ENCODE measurements at places on chromosomes 1 and 21.

- no peak for DNase-seq
Observed at GRCh38 chr1:215637041-215637573, 70.0 kb downstream of the KCTD3 start.

DNA sequence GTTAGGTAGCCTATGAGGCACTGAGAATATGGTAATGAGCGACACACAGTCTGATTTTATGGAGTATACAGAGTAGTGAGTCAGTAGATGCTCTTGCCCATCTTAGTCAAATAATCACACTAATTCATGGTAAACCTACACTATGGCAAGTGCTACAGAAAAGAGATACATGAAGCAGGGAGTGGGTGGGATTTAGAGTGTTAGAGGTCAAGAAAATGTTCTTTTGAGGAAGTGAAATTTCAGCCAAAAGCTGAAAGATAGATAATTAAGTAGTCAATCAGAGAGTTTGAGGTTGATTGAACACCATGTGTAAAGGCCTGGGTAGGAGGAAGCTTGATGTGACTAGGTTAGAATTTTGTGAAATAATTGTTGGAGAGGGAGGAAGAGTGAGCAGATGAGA, 14.7 kb downstream of the MDM4 start:
- no peak for DNase-seq

GRCh38 chr1:200161801-200162200, 134.3 kb downstream of the NR5A2 start:
- no peak for DNase-seq

DNA sequence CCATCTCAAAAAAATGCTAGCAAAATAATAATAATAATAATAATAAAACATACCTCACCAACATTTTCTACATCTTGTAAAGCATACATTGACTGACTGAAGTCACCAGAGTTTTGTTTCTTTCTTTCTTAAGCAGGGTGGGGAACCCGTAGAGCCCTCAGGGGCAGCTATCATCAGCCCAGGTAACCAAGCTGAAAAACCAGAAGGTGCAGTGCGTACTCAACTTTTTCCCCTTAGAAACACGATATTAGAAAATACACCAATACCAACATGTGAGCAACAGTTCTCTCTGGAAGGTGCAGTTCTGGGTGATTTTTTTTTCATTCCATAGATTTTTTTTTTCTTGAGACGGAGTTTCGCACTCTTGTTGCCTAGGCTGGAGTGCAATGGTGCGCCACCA, 54.3 kb upstream of the LGALS8 start:
- DNase-seq: no peak

- no peak for DNase-seq
Observed at GRCh38 chr1:155715777-155716176, 26.9 kb downstream of the DAP3 start.

DNA sequence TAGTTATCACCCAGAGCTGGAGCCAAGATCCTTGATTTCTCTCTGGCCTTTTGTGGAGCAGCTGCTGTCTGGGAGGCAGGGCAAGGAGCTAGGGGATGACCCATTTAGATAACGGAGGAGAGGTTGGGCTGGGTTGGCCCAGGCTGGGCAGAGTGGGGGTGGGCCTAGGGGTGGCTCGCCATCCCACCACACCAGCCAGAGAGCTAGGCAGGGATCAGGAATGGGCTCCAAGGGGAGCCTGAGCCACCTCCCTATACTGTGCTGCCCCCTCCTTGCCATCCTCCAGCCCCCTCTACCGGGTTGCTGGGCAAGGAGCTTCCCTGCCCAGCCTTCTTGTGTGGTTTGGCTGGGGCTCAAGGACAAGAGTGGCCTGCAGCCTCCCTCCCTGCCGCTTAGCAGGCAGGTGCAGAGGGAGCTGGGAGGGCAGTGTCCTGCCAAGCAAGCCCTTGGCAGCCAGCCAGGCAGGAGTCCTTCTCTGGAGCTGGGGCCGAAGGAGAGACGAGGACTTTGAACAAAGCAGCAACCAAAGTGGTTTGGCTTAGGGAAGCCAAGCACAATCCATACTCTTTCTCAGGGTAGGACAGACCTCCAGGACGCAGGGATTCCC, 4.1 kb downstream of the NUAK2 start:
- DNase-seq: no peak

DNA sequence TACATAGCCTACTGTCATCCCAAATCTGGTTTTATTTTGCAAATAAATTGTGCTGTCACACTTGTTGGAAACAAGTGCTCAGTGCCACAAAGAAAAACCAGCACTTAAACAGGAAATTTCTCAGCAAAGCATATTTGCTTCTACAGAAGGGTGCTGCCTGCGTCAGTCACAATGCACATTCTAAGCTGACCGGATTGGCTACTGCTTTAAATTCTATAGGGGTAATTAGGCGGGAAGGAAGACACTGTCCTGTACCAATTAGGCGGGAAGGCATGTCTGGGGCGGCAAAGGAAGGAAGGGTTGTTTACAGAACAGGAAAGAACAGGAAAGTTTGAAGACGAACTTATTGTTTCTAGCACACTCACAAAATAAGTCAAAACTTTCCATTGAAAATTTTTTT, 2.8 kb downstream of the IFI16 start:
- no peak for DNase-seq

- no peak for DNase-seq
Observed at GRCh38 chr1:2523891-2524609, 2.3 kb downstream of the PANK4 start.

DNA sequence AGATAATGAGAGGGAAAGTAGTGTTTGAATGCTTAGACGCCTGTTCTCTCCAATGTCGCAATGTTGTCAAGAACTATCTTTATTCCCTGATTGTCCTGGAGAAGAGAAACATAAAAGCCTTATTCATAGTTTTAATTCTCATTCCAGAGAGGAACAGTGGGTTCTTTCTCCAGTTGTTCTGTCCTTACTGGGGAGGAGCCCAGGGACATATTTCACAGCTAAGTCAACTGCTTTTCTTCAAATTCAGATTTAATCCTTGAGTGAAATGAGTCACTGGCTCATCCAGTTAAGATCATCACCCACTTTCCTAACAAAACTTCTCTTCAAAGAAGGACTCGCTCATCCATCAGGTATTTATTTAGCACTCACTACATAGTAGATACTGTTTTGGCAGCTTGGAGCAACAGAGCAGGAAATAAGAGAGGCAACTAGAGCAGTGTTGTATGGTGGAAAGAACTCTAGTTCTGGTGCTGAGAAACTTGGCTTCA, 365.7 kb upstream of the USP24 start:
- no peak for DNase-seq

GRCh38 chr1:93907718-93908117, 1.5 kb downstream of the GCLM start:
- DNase-seq: no peak

GRCh38 chr1:206005234-206005633, 2.0 kb upstream of the RAB7B start:
- DNase-seq: no peak

DNA sequence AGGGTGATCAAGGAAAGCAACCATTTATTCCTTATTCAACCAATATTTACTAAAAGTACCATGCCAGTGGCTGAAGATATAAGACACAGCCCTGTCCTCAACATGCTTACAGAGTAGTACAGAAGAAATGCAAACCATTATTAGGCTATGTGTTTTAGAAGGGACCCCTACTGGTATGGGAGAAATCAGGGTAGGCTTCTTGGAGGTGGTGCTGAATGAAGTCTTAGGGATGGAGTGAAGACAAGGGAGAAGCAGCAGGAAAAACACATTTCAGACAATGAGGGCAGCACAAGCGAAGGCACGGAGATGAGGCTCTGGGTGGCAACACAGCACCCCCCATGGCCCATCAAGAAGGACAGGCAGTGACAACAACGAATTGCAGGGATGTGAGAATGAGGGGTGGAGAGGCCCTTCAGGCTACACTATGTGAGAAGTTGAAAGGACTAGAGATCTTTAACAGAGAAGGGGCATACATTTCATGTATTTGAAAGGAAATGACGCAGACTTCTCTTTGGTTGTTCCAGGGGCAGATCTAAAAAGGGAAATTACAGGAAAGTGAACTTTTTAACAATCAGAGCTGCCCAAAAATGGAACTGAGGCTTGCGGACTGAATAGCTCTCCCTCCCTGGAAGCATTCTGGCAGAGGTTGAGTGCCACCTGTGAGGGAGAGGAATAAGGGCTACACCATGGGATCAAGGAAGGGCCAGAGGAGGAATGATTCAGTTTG, 16.8 kb upstream of the CD58 start:
- DNase-seq: no peak

GRCh38 chr1:160428655-160429054, 28.3 kb downstream of the VANGL2 start:
- DNase-seq: no peak

DNA sequence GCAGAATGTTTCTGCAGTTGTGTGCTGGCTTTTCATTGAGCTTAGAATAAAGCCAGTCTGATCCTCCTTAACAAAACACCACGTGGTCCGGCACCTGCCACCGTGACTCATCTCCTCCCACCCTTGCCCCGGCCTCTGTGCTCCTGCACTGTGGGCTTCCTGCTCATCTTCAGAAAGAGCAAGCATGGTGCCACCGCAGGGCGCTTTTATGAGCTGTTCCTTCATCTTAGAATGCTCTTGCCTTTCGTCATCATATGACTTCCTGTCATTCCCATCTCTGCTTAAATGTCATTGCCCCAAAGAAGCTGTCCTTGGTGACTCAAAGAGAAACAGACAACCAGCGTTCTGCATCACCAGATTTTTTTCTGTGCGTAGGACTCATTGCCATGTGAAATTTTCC, 117.8 kb downstream of the HHAT start:
- DNase-seq: no peak

DNA sequence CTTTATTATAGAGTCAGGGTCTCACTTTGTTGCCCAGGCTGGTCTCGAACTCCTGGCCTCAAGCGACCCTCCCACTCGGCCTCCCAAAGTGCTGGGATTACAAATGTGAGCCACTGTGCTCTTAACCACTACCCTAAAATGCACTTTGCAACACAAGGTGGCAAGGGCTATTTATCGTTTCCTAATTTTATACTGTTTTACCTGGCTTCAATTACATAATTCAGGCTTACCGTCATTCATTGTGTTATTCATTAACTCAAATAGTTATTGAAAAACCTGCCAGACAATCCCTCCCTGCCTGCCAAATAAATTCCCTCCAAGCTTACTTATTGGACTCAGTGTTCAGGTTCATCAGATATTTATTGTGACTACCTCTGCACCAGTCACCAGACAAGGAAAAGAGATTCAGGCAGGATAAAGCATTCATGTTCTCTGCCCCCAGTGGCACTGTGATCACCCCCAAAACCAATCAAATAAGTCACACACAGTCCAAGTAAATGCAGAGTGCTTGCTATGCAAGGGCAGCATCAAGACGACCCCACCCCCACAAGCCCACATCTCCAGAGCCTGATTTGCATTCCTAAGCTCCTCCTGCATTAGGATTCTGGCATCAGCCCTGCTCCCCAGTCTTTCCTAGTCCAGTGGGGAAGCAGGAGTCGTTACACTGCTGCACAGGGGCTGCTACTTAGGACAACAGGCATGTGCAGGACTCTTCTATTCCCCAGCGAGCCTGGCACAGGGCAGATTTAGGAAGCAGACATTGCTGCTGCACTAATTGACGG, 8.1 kb downstream of the PAQR7 start:
- no peak for DNase-seq

DNA sequence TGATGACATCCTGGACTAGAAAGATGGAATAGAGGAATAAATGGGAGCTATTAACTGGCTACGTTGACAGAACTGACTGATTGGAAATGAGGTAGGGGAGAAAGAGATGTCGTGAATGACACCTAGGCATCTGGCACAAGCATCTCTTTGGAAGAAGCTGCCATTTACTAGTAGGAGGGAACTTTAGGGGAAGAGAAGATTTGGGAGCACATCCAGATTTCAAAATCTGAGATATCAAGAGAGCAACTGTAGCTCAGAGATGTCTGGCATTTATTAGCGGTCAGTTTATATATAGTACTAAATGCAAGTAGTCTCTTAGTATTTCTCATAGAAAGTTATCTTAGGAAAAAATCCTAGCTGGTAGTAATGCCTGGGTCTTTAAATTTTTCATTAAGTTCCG, 131.9 kb upstream of the C1orf105 start:
- no peak for DNase-seq

DNA sequence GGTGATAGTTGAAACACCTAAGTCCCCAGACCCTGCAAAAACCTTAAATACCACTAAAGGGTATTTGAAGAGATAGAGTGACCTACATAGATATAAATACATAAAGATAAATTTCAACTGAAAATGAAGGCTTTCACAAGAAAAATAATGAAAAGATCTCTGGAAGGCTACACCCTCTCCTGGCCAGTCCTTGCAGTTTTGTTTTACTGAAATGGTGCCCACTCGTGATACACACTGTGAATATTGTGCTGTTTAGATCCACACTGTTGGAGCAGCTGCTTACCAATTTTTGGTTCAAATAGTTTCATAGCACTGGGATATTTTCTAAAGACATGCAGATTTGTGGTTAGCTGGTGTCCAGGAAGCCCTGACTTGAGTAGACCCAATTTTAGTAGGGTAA, 31.5 kb upstream of the RNF187 start:
- DNase-seq: no peak

DNA sequence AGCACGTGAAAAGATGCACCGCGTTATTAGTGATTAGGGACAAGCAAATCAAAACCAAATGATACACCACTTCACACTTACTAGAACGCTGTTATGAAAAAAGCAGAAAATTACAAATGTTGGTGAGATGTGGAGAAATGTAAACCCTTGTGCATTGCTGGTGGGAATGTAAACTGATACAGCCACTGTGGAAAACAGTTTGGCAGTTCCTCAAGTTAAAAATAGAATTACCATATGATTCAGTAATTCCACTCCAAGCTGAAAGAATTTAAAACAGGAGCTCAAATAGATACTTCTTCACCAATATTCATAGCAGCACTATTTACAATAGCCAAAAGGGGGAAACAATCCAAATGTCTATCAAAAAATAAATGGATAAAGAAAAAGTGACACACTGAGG, 10.3 kb upstream of the EVI5 start:
- DNase-seq: no peak

DNA sequence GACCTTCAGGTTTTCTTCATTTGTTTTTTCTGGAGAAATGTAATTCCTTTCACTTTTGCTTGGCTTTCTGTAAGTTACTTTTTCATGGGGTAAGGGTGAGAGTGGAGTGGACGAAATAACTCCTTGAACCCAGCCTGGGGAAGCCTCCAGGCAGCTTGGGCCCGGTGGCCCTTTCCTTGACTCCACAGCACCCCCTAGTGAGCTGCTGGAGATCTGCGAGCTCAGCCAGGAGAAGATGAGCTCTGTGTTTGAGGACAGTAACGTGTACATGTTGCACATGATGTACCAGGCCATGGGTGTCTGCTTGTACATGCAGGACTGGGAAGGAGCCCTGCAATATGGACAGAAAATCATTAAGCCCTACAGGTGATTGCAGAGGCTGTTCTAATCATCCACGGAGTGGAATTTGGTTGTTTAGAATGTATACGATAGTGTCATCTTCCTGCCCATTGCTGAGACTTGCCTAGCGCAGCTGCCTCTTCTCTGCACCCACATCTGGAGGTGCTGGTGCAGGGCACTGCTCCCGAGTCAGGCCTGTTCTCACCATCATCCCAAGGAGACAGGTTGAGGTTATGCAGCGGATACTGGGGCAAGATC, 51.0 kb downstream of the SMYD2 start:
- peak; percentile 85 for DNase-seq

GRCh38 chr1:178091986-178092745, 1.7 kb upstream of the RASAL2 start:
- DNase-seq: no peak
